ENCODE measurements at places on chromosomes 1 and 21. TPM values are rescaled to one million over a fixed set of nuclear protein-coding genes. Genes with fewer than 3 reads are reported as not detected.

TNFRSF1B gene
- total RNA-seq: 11.9 TPM

ERO1B gene
- total RNA-seq: 1.5 TPM

TOMM40L gene
- 8.4 TPM for total RNA-seq

C2CD2 gene
- total RNA-seq: 5.7 TPM

NVL gene
- 26.0 TPM for total RNA-seq

PPP2R5A gene
- total RNA-seq: 17.1 TPM

TNNT2 gene
- not detected for total RNA-seq

FCRL2 gene
- not detected for total RNA-seq

PLCH2 gene
- under 0.01 TPM for total RNA-seq

KCNA2 gene
- not detected for total RNA-seq

CEP85 gene
- total RNA-seq: 12.4 TPM

SLC16A4 gene
- total RNA-seq: 7.7 TPM

PODN gene
- 0.30 TPM for total RNA-seq

PRR9 gene
- total RNA-seq: not detected

TLCD4 gene
- total RNA-seq: 0.84 TPM

KMO gene
- not detected for total RNA-seq

OR6N1 gene
- not detected for total RNA-seq

UBE2U gene
- not detected for total RNA-seq

ATXN7L2 gene
- 5.2 TPM for total RNA-seq

NFASC gene
- 1.2 TPM for total RNA-seq

ELK4 gene
- 4.5 TPM for total RNA-seq

NR1I3 gene
- total RNA-seq: not detected

FAM177B gene
- total RNA-seq: not detected

RGS13 gene
- total RNA-seq: not detected

MIER1 gene
- 12.3 TPM for total RNA-seq

ZBTB8B gene
- not detected for total RNA-seq

GREM2 gene
- total RNA-seq: under 0.01 TPM

TMEM240 gene
- total RNA-seq: 4.0 TPM

RGS1 gene
- total RNA-seq: not detected

ZNF684 gene
- 7.4 TPM for total RNA-seq

SYPL2 gene
- total RNA-seq: 0.15 TPM

RAB3B gene
- 15.2 TPM for total RNA-seq

MX2 gene
- total RNA-seq: 1.5 TPM

MYBPH gene
- total RNA-seq: not detected

ACTN2 gene
- not detected for total RNA-seq

NPHS2 gene
- total RNA-seq: not detected

LRRC71 gene
- 0.15 TPM for total RNA-seq

OLIG2 gene
- not detected for total RNA-seq

FAM151A gene
- not detected for total RNA-seq

USP21 gene
- 12.4 TPM for total RNA-seq

OR2T4 gene
- not detected for total RNA-seq

RGS4 gene
- total RNA-seq: 111 TPM

All from bronchus fibroblast of lung (primary cell).